ENCODE measurements at places on chromosomes 7 and 10.

DNA sequence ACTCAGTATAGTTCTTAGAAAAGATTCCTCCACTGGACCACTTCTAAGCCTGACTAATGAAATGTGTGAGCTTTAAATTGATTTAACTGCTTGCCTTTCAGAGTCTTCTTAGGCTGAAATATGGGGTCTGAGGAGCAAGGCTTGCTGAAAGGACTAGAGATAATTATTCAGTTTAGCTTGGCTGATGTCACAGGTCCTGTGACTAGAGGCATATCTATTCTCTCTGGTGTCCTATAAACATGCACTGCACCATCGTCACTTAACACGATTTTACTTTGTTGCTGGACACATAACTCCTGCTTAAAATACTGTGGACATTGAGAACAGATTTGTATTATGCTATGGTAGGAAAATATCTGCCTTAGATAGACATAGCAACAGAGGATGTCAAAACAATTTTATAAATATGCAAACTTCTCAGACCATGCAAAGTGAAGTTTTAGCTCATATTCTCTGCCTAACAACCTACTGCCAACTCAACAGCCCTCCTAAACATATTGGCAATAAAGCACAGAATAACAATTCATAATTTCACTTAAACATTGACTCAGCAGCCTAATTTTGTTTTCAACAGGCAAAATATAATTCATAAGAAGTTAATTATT lies 80.2 kb downstream of the RNF133 start:
- DNase-seq: no peak

DNA sequence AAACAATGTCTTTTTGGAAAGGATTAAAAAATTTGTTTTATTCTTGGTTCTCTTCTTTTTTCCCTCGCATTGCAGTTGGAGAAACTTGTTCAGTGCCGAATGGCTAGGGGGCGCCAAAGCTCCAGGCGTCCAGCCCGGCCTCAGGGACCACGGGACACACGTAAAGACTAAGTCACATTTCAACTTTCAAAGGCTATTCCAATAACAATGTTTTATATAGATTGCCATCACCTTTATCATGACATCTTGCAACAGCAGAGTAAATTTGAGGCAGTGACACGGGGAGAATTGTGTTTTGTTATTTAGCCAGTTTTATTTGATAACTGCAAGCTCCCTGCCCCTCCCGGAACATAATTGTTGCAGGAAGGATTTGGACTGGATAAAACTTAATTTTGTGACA lies 2.2 kb upstream of the IGFBP3 start:
- DNase-seq: no peak

- DNase-seq: no peak
Measured at GRCh38 chr10:1399431-1400100, 337.8 kb downstream of the ADARB2 start.

DNA sequence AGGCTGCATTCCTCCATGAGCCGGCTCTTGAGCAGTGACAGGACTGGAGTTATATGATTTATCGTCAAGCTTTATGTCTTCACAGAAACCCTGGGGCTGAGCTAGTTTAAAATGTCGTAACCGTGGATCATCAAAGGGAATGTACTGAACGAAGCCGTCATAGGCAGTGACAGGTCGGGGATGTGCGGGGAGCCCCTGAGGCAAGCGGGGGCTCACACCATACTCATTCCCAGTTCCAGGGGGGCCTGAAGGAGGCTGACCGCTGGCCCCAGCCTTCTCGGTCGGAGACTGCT lies 30.7 kb downstream of the JCAD start:
- no peak for DNase-seq

- DNase-seq: no peak
Measured at GRCh38 chr10:2882628-2883027, 184.7 kb upstream of the PFKP start.

DNA sequence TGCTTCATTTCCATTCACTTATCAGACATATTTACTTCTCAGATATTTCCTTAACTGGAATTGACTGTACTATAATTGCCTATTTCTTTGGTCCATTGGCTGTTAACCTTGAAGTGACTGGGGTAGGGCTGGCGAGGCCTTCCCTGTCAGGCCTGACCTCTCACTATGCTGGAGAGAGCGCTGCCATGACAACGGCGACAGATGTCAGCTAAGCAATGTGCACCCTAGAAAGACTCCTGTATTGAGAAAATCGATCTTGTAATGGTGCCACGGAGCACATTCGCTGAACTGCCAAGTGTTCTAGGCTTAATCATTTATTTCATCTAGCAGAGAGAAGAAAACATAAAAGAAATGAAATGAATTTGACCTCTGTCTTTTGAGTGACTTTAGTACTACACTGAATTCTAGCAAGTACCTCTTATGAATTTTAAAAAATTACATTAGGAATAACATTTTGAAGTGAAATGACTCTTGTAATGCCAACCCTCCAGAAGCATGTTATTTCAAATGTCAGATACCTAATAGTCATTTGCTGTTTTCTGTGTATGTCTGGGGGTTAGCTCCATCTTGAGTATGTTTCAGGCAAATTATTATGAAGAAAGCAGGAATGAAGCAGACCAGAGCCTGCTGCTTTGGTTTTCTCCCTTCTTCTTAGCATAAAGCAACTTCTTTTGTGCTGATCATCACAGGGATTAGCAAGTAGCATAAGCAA lies 148.0 kb downstream of the SNX10 start:
- no peak for DNase-seq

- DNase-seq: no peak
Measured at GRCh38 chr7:3272691-3273141, 28.3 kb upstream of the SDK1 start.

GRCh38 chr10:97307866-97308780 lies 10.9 kb upstream of the FRAT1 start:
- DNase-seq: no peak

- no peak for DNase-seq
Measured at GRCh38 chr7:17681965-17682364, 258.3 kb downstream of the SNX13 start.

DNA sequence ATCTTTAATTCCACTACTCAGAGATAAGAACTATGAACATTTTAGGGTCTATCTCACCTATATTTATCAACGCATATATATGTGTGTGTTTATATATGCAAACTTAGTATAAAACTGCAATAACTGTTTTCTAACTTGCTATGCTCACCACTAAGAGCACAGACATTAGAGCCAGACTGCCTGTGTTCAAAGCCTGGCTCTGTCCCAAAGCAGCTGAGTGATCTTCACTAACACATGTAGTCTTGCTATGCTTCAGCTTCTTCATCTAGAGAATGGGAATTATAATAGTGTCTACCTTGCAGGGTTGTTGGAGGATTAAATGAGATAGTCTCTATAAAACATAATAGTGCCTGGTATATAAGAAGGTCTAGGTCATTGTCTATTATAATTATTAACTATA lies 165.5 kb downstream of the MAGI2 start:
- DNase-seq: no peak

- no peak for DNase-seq
Measured at GRCh38 chr10:130495891-130496636, 359.9 kb downstream of the GLRX3 start.

GRCh38 chr10:3805201-3805790 lies 20.3 kb upstream of the KLF6 start:
- DNase-seq: no peak

GRCh38 chr10:96667401-96667800 lies 52.9 kb downstream of the PIK3AP1 start:
- DNase-seq: no peak

GRCh38 chr10:11035301-11035991 lies 17.8 kb downstream of the CELF2 start:
- no peak for DNase-seq

GRCh38 chr10:77317221-77317620 lies 320.4 kb downstream of the KCNMA1 start:
- DNase-seq: no peak

GRCh38 chr10:98340261-98340939 lies 72.4 kb upstream of the LOXL4 start:
- no peak for DNase-seq

- DNase-seq: no peak
Measured at GRCh38 chr10:91756286-91756685, 41.9 kb upstream of the TNKS2 start.

- no peak for DNase-seq
Measured at GRCh38 chr10:30398788-30399187, 35.2 kb upstream of the MAP3K8 start.

DNA sequence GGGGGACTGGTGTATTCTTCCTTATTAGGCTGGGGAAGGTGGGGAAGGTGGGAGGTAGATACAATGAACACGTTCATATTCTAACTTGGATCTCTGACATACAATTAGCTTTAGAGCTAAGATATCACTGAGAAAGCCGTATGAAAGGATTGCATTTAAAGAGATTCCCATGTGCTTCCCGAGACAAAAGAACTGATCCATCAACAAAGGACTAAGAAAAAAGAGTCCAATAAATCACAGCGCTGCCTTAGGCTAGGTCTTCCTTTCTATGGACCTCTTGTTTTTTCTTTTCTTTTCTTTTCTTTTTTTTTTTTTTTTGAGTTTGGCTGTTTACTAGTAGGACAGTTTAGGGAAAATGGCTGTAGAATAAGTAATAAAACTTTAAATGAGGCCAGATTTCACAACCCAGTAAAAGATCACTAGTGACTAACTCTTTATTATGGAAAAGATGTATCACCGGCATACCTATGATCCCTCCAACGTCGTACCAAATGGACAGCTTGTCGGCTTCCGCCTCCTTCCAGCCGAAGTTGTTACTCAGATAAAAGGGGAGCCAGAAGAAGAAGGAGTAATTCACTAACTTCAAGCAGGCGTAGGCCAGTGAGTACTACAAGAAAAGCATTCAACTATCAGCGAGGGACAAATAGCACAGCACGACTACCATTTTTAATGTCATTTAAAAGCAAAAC lies 50.0 kb downstream of the SLC37A3 start:
- DNase-seq: no peak

DNA sequence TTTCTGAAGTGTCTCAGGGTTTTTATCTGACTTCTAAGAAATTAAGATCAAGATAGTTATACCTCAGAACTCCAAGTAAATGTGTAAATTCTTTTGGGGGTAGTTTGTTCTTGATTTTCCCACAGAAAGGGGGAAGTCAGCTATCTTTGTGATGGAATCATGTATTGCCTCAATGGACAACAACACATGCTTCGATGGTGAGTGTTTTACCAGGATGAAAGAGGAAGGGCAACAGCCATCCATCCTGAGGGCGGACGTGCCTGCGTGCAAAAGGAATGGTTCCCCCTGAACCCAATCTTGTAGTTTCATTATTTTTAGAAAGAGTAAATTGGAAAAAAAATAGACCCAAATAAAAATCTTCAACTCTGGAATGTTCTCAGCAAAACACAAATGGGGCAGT lies 67.2 kb upstream of the ZPBP start:
- DNase-seq: no peak

- DNase-seq: no peak
Measured at GRCh38 chr10:29555746-29556481, 78.9 kb downstream of the SVIL start.

- no peak for DNase-seq
Measured at GRCh38 chr10:18332048-18332447, 191.8 kb downstream of the CACNB2 start.

DNA sequence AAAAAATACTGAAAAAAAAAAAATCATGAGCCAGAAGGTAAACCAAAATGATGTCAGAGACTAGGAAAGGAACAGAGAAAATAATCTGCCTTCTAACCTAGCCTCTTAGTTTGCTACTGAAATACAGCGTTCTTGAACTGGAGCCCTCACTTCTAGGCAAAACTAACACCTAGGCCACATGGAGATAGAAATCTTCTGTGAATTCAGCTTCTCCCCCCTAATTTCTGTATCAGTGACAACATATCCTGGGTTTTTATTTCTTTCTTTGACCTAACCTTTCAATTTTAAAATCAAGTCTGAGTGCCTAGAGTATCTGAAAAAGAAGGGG lies 100.1 kb upstream of the GLCCI1 start:
- no peak for DNase-seq

DNA sequence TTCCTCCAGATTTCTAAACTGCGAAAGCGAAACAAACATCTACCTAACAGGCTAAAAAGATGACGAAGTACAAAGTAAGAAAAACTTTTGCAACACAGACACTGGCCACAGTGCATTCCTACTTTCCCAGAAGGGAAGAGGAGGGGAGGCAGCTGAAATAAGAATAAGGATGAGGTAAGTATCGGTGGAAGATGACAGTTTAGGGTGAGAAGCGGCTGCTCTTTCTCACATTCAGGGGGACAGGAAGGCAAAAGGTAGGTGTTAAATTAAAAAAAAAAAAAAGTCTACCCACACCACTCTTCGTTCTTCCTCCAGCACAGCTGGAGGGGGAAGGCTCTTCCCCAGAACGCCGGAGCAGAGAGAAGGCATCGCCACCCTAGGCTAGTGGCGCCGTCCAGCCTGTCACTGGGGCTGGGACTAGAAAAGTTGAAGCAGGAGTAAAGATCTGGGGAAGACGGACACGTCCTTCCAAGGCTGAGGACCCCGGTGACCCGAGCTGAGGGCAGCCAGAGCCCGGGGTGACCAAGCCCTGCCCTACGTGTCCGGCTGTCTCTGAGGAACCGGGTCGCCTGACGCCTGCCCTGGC lies 846 bp downstream of the DNAJC1 start:
- DNase-seq: peak; percentile 4

- DNase-seq: no peak
Measured at GRCh38 chr7:120989257-120990220, 1.0 kb downstream of the CPED1 start.

DNA sequence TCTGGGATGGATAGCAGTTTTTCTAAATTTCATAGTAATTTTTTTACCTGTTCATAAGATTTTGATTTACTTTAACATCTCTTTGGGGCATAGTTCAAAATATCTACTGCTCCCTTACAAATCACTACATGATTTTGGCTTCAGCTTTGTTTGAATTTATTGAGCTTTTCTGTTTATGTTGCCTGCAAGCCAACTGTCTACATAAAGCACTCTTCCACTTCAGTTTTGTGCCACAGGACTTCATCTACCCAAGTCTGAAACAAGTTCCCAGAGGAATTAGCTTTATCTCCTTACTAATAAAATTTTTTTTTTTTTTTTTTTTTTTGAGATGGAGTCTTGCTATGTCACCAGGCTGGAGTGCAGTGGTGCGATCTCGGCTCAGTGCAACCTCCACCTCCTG lies 45.4 kb upstream of the KMT2E start:
- DNase-seq: no peak

DNA sequence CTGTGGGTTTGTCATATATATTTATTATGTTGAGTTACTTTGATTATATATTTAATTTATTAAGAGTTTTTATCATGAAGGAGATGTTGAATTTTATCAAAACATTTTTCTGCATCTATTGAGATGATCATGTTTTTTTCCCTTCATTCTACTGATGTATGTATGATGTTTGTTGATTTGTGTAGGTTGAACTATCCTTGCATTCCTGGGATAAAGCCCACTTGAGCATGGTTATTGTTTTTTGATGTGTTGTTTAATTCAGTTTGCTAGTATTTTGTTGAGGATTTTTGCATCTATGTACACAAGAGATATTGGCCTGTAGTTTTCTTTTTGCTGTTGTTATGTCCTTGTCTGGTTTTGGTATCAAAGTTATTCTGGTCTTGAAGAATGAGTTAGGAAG lies 31.1 kb downstream of the SCART1 start:
- DNase-seq: no peak

GRCh38 chr7:66013938-66014337 lies 31.9 kb upstream of the GUSB start:
- no peak for DNase-seq

Measured in stimulated activated CD8-positive, alpha-beta memory T cell treated with anti-CD3 and anti-CD28 coated beads, Interleukin-2, amount 100 ng/mL, for 1 hour (primary cell).